ENCODE measurements at places on chromosomes 16 and 17. TPM values are rescaled to one million over a fixed set of nuclear protein-coding genes. Genes with fewer than 3 reads are reported as not detected.

The KRTAP1-1 gene
- total RNA-seq = 1.6 TPM

The CACNG3 gene
- not detected for total RNA-seq

GRCh38 chr17:75707079-75707571 is 14.1 kb upstream of the ITGB4 start:
- DNase-seq = peak; percentile 30

DNA sequence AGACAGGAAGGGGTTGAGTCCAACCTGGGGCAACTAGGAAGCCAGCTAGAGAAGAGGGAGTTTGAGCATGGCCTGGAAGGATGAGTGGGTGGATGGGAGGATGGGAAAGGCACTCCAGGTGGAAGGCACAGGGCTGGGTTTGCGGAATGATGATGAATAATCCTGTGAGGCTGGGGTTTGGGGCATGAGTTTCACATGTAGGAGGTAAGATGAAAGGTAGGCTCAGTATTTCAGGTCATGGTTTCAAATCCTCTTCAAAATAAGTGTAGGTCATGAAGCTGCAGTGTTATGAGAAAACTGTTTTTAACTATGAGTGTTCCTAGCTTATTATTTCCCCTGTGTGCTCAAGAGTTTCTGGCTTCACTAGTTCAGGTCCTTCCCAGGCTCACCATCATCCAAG is 130.3 kb downstream of the SKAP1 start:
- no peak for DNase-seq

The C17orf100 gene
- total RNA-seq = 0.63 TPM

- no peak for DNase-seq
Observed at GRCh38 chr16:86930001-86930400, 351.7 kb downstream of the FOXL1 start.

GRCh38 chr17:29705386-29705785 is 82.7 kb upstream of the CORO6 start:
- no peak for DNase-seq

GRCh38 chr17:35344262-35344661 is 29.2 kb downstream of the SLFN11 start:
- DNase-seq = no peak

DNA sequence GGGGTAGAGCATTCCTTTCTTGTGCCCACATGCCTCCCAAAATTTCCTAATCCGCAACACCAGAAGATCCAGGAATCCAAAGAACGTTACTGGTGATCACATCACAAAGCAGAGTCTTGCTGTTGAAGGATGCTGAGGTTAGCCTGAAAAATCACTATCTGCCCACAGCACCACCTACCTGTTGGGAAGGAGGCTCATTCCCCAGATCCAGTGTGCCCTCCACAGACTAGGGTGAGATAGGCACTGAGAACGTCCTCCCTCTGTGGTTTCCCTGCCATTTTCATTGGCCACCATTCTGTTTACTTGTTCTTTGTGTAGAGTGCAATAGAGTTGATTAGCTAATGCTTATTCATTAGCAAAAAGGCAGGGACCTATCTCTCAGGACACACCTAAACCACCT is 30.3 kb downstream of the RCVRN start:
- DNase-seq = no peak

The METRN gene
- total RNA-seq = 98.1 TPM

GRCh38 chr16:59013930-59014329 is 279.8 kb upstream of the GOT2 start:
- DNase-seq = no peak

- DNase-seq = no peak
Observed at GRCh38 chr17:18124345-18125126, 16.0 kb downstream of the MYO15A start.

GRCh38 chr17:67177732-67178131 is 67.3 kb downstream of the HELZ start:
- no peak for DNase-seq

- DNase-seq = no peak
Observed at GRCh38 chr17:5672141-5672540, 87.8 kb upstream of the NLRP1 start.

Measured in GM23248 (cell line).